ENCODE measurements at places on chromosomes 7 and 10. TPM values are rescaled to one million over a fixed set of nuclear protein-coding genes. Genes with fewer than 3 reads are reported as not detected.

DNA sequence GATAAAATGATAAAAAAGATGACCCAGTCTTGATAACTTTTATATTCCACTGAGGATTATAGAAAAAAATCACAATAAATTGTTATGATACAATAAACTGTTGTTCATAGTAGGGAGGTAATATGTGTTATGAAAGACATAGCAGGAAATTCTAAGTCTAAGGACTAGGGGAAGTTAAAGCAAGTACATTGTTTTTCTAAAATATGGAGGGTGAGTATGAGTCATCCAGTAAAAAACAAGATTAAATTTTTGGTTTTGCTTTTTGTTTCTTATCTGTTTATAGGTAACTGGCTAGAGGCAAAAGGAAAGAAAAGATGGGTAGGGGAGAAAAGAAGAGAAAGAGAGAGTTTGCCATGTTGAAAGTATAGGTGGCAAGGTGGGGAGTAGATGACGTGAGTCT is 188.4 kb downstream of the POLR1F start:
- DNase-seq = peak; percentile 50

GRCh38 chr7:26372249-26372648 is 80.6 kb downstream of the SNX10 start:
- no peak for DNase-seq

GRCh38 chr10:107473225-107473624 is 308.7 kb upstream of the SORCS1 start:
- no peak for DNase-seq

GRCh38 chr7:37259319-37259821 is 189.3 kb downstream of the ELMO1 start:
- DNase-seq = no peak

DNA sequence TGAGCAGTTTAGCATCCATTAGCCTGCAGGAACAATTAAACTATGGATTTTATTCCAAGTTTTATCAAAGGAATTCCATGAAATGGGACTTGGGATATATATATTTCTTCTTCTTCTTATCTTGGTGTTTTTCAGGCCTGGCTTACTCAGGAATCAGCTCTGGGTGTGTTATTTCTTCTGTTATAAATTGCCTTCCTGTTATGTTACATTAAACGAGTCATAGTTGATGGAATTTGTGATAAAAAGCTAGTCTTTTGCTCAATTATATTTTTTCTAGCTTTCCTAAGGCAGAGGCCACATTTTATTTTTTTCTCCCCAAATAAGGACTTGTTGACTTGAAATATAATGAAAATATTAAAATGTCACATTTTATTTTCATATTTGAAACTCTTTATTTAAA is 141.3 kb downstream of the EPC1 start:
- DNase-seq = peak; percentile 34

GRCh38 chr10:97534746-97535367 is 36.1 kb downstream of the UBTD1 start:
- DNase-seq = no peak

NPC1L1 gene
- total RNA-seq = not detected

TMEM196 gene
- total RNA-seq = not detected
